CD4-positive, alpha-beta T cell treated with Interleukin-17A for 1 hour (primary cell): ENCODE measurements at places on chromosomes 7 and 10.

GRCh38 chr7:43441231-43442130 lies 141.4 kb upstream of the STK17A start:
- DNase-seq = no peak

- DNase-seq = no peak
Measured at GRCh38 chr7:5554287-5554610, 130.6 kb upstream of the TNRC18 start.

DNA sequence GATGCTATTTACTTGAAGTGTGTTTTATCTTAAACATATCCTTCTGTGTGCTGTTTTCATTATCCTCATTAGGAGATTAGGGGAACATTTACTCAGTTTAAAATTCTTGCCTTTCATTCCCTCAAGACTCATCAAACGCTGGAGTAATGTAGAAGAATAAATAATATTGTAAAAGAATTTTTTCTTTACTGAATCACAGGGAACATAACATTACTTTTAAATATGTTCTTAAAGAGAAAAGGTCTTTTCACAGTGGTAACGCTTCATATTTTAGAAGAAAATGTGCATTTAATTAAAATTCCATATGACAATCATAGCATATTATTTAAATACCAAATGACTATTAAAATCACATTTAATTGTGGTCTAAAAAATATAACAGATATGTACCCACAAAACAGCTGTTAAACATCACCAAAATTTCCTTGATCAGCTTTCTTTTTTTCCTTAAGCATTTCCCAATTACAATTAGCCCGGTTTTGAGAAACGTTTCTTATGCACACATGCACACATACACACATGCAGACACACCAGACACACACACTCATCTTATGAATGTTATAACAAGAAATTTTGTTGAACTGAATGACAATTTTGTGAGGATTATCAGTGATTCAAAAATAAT lies 102.0 kb upstream of the GLI3 start:
- DNase-seq = no peak

DNA sequence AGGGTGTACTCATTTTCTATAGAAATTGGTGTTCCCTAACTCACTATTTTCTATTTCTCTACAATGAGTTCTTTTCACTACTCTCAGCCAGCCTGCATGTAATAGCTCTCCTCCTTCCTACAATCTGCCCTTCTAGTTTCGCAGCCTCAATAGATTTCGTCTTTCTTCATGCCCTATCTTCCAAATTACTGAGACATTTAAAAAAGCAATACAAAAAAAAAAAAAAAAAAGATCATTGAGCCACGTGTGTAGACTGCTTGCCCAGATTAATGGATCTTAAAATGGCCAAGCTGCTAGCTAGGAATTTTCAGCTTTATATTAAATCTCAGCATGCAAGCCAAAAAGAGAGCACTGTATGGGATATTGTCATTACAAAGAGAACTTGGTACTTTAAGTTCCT lies 55.5 kb downstream of the ZNF277 start:
- no peak for DNase-seq

DNA sequence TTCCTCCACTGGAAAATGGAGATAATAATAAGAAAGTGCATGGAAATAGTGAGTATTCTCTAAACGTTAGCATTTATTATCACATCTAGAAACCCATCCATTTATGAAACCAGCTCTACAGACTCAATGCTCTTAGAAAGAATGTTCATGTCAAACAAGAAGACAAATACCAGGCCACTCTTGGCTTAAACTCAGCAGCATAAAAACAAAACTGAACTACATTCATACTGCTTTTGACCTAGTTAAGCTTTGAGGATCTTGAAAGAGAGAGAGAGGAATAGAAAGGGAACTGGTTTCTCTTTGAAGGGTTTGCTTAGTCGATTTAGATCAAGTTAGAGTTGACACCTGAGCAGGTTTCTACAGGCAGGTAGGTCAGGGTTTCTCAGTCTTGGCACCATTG lies 332.9 kb upstream of the PRKCQ start:
- no peak for DNase-seq

GRCh38 chr7:48207155-48207675 lies 36.0 kb downstream of the ABCA13 start:
- DNase-seq = no peak

GRCh38 chr7:47326808-47327207 lies 255.1 kb downstream of the TNS3 start:
- no peak for DNase-seq

GRCh38 chr10:74976565-74976964 lies 134.9 kb upstream of the SAMD8 start:
- DNase-seq = no peak

DNA sequence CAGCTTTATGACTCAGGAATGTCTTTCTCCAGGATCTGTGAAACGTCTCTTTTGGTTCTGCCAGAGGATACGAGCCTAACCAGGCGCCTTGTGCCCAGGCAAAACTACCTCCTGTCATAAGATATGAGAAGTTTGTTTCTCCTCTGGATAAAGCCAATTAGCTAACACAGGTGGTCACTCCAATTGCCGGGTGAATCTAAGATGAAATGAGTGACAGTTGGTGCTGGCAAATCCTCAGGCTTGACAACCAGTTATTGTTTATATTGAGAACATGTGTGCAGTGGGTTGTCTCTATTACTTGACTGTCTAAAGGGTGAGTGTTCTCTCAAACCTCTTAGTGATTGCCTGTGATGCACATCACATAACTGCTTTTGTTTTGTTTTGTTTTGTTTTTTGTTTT lies 449.1 kb downstream of the XPNPEP1 start:
- no peak for DNase-seq

- no peak for DNase-seq
Measured at GRCh38 chr10:124971276-124971675, 29.4 kb downstream of the ZRANB1 start.

DNA sequence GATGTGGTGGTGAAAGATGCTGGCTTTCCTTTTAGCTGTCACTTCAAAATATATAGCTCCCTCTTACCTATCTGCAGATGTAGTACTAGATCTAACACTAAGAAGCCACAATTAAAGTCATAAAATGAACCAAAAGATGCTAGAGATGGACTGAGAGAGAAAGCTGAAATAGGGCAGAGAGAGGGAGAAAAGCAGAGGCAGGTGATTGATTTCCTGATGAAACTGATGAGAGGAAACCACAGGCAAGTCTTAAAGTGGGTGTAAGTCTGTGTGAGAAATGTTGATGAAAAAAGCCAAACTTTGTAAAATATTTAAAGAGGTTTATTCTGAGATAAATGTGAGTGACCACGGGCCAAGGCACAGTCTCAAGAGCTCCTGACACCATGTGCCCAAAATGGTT lies 194.3 kb upstream of the MBL2 start:
- DNase-seq = no peak

- DNase-seq = no peak
Measured at GRCh38 chr7:156178214-156178613, 366.0 kb upstream of the SHH start.

GRCh38 chr7:37028909-37029440 lies 304.7 kb upstream of the AOAH start:
- DNase-seq = no peak

GRCh38 chr10:3201796-3202195 lies 29.2 kb upstream of the PITRM1 start:
- DNase-seq = no peak

- DNase-seq = no peak
Measured at GRCh38 chr10:112446055-112446854, 459 bp downstream of the ZDHHC6 start.

GRCh38 chr10:97207756-97208346 lies 22.1 kb upstream of the SLIT1 start:
- no peak for DNase-seq

DNA sequence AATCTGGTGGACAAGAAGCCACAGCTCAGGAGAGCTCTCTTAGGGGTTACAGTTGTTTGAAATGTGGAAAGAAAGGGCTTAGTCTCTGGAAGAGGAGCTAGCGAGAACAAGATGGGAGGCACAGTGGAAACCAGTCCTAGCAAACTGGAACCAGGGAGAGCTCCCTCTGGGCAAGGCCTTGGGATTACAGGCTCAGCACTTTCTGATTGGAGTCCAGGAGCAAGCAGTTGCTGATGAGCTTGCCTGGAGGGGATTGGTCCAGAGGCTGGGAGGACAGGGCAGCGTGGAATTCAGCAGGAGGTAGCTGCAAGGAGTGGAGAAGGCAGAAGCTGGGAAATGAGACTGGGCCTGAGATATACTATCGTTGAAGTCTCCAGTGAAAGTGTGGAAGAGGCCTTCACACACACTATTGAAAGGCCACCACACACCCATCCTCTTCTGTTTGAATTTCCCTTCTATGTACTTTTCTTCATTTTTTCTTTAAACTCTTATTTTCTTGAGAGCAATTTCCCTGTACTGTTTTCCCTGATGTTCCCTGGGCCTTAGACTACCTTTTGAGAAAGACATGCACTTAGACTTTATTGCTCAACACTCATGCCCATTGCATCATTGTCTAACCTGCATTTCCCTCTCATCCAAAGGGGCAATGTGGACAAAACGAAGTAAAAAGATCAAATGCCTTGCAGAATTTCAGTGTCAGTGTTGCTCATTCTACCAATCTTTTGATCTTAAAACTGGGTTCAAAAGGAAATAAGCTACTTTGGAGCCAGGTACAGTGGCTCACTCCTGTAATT lies 57.8 kb upstream of the LANCL2 start:
- no peak for DNase-seq

GRCh38 chr7:71216211-71216610 lies 84.3 kb downstream of the GALNT17 start:
- no peak for DNase-seq

DNA sequence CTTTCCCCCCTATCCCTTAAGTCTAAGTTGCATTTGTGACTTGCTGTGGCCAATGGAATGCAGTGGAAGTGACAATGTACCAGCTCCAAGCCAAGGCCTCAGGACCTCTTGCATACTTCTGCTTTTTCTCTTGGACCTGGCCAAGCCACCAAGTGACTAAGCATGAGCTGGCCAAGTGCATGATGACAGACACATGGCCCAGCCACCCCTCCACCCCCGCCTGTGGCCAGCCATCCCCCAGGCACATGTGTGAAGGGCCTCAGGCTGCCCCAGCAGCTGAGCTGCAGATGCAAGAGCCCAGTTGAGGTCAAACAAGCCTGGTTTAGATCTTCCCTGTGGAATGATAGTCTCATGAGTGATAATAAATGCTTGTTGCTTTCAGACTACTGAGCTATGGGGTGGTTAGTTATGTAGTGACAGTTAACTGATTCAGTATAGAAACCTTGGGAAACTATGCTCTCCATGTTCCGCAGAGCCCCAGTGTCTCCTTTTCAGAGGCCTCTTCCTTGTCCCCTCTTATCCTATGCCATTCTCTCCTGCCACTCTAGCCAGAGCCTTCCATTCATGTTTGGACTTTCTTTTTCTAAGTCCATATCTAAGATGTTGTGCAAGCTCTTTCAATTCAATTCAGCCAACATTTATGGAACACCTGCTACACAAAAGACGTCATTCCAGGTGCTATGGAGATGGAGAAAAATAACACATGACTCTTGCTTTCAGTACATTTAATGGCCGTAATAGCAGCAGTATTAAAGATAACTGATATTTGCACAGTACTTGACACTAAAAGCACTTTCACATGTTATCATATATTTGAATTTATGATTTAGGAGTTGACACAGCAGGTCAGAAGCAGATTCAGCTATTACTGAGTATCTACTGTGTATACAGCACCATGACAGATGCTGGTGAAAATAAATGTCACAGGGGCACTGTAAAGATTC lies 55.5 kb upstream of the LOXL4 start:
- DNase-seq = no peak

DNA sequence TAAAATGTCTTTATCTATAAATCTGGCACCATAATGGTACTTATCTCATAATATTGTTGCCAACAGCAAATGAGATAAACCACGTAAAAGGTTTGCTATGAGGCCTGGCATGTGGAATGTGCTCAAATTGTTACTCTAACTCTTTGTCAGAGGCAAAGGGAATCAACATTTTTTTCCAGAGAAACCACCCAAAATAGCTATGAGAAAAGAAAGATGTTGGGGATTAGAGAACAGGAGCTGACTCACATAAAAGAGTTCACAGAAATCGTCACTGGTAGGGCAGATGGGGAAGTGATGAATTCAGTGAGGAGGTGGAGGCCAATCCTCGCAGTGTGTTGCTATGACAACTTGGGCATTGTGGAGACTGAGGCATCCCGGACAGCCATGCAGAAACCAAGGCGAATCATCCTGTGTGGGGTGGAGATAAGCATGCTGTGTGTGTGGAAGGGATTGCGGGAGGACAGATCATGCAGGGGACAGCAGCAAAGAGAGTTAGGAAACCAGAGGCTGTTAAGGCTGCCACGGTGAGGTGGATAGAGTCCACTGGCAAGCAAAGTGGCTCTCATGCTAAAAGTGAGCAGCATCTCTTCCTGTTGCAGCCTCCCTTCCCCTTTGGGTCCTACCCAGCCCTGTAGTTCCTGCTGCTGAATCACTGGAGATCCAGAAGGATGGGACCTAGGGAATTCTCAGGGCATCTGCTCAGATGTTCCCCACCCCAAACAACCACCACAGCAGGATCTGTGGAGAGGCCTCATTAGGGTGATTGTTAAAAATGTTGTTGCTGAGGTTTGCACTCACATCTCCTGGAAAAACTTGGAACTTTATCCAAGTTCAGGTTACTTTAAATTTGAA lies 103.9 kb downstream of the CUBN start:
- peak; percentile 85 for DNase-seq

- DNase-seq = no peak
Measured at GRCh38 chr7:32047075-32047474, 23.1 kb downstream of the PDE1C start.

DNA sequence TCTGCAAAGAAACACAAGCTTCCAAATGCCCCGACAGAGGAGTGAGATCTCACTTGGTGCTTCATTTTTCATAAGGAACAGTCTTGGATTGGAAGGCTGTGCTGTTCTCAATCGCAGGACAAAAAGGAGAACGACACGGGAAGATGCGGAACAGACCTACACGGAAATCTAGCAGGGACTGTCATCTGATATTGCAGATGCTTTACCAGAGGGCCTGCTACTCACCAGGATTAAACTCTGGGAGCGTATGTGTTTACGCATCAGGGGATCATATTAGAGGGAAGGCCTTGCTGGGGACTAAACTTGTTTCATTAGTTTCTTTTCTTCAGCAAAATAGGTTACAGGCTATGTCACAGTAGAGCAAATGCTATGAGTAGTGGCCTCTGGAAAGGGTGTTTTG lies 82.8 kb upstream of the EEPD1 start:
- no peak for DNase-seq

- DNase-seq = peak; percentile 10
Measured at GRCh38 chr7:149027055-149027454, 1.2 kb downstream of the PDIA4 start.

GRCh38 chr10:122379041-122379440 lies 4.5 kb downstream of the PLEKHA1 start:
- no peak for DNase-seq

- no peak for DNase-seq
Measured at GRCh38 chr7:69845721-69846495, 247.6 kb downstream of the AUTS2 start.

GRCh38 chr7:68857571-68857970 lies 740.7 kb upstream of the AUTS2 start:
- no peak for DNase-seq

DNA sequence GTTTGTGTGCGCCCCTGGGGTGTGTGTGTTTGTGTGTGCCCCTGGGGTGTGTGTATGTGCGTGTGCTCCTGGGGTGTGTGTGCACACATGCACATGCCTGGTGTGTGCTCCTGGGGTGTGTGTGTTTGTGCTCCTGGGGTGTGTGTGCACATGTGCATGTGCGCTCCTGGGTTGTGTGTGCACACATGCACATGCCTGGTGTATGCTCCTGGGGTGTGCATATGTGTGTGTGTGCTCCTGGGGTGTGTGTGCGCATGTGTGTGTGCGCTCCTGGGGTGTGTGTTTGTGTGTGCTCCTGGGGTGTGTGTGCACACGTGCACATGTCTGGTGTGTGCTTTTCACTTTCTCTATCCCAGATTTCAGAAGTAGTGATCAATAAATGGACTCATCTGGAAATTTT lies 321.0 kb downstream of the WDR37 start:
- no peak for DNase-seq
